ENCODE measurements at places on chromosomes 1 and 21.
A peak's percentile ranks its signal among the peaks of the same experiment; 100 is the strongest.

DNA sequence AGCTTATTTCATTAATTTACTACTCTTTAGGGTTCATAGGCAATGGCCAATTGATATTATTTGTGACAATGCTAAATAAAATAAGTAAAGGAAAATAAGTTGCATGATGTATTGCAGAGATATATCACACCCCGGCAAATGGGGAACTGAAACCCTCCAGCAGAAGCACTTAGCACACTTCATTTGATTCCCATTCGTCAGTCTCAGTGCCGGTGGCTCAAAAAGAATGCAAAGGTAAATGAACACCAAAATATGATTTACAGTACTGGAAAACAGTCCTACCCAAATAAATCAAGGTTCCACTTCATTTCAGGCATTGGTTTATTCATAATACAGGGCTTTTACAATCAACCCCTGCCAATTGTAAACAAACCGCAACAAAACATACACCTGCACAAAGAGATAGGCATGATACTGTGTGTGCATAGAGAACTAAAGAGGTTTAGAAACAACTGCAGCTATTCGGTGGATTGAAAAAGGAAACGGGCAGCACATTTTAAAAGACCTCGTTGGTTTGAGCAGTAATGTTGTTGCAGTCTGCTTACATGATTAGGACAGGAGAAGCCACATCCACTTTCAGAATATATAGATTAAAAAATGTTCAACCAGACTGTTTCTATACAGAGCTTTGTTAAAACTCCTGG is 1019.2 kb downstream of the TTLL7 start:
- DNase-seq, result no peak

DNA sequence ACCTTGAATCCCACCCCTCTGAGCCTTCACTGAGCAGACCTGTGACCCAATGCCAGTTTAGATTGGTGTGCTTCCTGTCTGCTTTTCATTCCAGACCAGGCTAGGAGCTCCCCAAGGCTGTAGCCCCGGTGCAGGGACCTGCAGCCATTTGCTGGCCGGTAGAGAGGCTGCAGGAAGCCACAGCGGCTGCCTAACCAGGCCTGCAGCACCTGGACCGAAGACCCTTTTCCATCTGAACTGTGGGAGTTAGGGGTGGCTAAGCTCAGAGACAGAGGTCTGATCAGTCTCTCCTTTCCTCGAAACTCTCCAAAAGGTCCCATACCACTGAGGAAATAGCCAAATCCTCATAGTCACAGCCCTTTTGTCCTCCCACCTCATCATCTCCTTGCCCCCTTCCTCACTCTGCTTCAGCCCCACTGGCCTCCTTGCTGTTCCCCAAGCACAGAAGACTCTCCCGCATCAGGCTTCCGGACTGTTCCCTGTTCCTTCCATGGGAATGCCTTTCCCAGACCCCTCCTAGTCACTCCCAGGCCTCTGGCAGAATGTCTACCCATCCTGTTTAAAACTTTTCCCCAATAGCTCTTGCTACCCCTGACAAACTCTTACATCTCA is 674 bp upstream of the TTC4 start:
- DNase-seq, result no peak

DNA sequence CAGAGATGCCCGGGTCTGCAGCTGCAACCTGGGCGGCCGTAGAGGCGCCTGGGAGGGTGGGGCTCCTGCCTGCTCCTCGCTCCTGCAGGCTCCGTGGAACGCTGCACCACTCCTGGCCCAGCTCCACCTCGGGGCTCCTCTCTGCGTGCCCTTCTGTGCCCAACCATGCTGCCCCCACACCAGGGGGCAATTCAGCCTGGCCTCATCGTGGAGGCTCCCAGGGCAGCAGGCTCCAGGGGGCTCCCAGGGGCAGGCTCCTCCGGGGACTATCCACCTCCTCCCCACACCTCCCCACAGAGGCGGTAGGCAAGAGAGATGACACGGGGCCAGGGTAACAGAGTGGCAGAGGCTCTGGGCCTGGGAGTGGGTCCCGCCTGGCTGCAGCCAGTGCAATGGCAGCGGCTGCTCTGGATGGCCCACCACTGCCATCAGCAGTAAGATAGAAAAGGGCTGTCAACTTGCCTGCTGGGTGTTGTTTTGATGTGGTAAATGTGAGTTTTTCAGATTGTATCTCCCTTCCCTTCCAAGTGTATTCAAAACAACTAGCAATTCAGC is 22.4 kb upstream of the LRRC8C start:
- peak; percentile 71 for DNase-seq

DNA sequence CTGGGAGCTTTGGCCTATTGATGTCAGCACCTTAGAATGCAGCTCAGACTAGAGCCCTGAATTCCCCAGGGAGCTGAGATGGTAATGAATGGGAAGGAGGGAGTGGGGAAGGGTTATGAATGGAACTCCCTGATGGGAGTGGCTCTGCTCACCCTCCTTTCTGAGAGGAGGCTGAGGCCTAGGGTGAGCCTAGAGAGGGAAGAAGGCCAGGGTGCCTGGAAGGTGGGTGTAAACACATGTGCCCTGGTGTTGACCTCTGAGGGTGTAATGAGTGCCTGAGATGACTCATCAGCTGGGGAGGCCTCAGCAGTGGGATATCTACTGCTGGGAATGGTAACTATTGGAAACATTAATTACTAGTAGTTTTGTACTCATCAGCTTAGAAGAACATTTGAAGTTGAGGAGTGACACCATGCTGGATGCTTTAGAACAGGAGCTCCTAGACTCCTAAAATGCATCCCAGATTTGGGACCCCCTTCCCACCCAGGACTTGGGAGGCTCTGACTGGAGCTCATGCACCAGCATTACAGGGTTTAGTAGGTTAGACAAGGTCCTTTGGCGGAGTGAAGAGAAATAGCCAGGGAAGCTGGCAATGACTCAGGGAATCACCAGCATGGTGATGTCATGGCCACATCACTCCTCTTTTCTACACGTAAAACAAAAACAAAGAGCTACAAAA is 16.0 kb upstream of the PIGV start:
- peak; percentile 63 for DNase-seq

- no peak for DNase-seq
Observed at GRCh38 chr1:226034482-226034881, 28.0 kb upstream of the H3-3A start.

DNA sequence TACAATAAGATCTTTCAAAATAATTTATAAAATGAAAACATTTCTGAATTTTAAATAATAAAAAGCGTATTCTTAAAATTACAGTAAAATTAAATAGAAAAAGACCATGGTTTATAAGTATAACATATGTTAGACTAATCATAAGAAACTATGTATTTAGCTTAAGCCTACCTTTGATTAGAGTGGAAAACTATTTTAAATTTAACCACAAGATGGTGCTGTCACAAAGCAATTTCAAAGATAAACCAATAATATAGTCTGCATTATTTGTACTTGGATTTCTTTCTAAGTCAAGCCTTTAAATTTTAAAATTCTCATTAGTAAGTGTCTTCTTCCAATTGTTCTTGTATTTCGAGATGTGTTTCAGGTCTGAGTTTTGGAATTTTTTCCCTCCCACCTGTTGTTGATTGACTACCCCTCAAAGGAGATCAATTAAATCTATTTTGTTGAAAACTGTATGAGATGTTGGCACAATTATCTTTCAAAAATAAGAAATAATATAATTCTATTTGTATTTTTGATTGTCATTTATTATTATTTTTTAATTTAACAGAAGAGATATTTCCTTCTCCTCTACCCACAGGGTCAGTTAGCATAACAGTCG is 459.8 kb downstream of the KCNT2 start:
- no peak for DNase-seq

- DNase-seq, result no peak
Observed at GRCh38 chr1:89573410-89573809, 48.8 kb downstream of the LRRC8B start.

DNA sequence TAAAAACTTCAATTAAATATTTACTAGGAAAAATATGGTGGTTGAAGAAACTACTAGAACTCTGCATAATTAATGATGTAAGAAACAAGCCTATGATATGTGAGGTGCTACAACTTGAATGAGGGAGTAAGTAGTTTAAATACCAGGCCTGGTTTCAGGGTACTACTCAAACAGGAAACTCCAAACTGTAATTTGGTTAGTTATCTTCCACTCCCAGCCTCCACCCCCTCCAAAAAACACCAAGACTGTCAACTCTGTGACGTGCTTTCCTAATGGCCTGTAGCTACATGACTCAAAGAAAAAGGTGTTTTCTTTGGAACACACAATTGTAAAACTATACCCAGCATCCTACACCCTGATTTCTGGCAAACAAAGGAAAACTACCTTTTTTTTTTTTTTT is 55.9 kb upstream of the RCC1 start:
- DNase-seq, result peak; percentile 78

- DNase-seq, result no peak
Observed at GRCh38 chr21:27713154-27714109, 746.5 kb upstream of the ADAMTS5 start.

DNA sequence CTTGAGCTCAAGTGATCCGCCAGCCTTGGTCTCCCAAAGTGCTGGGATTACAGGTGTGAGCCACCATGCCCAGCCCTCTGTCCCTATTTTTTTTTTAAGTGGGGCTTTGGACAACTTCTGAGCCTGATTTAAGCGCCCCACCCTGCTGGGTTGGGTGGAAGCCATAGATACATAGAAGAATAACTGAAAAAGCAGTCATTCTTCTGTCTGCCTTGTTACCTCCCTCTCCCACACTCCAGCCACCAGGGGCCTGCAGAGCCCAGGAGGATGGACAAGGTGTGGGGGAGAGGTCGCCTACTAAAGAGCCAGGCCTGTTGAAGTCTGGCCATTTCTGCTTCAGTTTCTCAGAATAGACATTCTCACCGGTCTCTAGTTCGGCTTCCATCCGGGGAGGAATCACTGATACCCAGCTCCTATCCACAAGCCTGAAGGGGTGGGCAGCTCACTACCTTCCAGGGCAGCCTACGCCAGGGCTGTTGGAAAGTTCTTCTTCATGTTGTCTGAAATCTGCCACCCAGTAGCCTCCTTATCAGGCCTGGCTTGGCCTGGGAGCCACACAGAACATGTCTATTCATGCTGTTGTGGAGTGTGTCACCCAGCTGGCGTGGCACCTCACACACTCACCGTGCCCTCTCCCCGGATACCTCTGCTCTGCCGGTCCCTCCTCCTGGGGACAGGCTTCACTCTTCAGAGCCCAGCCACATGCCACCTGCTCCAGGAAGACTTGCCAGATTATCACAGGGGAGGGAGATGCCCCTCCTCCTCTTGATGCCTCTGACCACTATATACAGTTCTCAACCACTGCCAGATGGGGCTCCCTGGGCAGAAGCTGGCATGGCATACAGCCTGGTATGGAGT is 27.7 kb downstream of the KNCN start:
- DNase-seq, result no peak

DNA sequence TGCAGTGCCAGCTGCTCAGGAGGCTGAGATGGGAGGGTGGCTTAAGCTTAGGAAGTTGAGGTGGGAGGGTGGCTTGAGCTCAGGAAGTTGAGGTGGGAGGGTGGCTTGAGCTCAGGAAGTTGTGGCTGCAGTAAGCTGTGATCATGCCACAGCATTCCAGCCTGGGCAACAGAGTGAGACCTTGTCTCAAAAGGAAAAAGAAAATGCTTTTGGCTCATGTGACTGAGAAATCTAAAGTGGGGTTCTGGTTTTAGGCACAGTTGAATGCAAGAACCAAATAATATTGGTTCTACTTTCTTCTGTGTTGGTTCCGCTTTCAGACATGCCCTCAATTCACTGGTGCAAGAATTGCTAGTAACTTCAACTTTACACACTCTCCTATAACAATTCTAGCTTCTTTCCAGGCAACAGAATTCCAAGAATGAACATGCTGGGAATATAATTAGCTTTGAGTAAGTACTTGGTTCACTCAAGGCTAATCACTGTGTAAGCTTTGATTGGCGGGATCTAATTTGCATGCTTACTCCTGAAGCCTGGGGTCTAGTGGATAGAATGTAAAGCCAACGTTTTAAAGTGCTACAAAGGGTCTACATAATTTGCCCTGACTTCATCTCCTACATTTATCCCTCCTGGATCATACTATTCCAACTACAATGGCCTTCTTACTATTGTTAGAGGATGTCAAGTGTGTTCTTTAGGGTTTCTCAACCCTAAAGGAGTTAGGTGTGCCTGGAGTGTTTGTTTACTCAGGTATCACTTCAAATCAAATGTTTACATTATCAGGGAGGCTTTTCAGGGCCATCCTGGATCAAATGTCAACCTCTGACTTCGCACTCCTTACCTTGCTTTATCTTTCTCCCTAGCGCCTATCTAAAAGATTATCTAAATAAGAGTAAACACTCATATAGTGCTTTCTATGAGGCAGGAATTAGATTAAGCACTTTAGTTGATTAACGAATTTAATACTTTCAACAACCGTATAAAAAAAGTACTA is 115.1 kb downstream of the SLC16A1 start:
- DNase-seq, result peak; percentile 17

- no peak for DNase-seq
Observed at GRCh38 chr1:115753830-115754229, 14.7 kb downstream of the CASQ2 start.

DNA sequence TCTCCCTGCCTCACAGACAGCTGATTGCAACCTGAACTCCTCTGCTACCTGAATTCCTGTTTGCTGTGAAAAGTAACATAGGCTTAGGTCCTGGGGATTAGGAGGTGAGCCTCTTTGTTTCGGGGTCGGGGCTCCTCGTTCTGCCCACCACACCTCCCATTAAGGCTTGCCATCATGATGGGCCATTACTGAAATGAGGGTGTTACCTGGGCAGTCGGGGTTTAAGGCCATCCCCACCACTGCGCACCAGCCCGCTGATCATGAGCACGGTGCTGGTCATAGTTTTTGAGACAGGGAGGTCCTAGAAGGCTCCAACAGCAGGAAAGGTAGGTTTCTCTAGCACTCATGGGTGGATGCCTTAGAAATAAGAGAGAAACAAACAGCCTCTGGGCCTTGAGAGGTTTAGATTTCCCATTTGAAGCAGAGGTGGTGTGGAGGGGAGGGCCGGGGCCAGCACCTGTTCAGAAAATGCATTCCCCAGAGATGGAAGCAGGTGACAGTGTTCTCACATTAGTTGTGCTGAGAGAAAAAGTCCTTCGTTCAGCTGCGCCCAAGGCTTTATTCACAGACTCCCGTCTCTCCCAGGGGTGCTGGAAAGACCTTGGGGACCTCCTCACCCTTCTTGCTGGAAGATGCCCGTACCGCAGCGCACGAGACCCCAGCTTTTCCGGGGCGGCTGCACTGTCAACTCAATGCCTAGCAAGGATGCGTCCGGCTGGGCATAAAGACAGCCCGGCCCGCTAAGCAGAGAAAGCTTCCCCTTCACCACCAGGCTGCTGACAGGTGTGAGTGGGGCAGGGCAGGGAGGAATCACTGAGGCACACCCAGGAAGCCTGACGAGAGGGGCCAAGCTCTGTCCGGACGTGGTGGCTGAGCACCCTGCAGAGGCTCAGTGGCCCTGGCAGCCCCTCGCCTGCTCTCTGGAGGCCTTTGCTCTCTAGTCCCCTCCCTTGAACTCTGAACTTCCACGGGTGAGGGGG is 125.5 kb downstream of the PGBD5 start:
- no peak for DNase-seq

DNA sequence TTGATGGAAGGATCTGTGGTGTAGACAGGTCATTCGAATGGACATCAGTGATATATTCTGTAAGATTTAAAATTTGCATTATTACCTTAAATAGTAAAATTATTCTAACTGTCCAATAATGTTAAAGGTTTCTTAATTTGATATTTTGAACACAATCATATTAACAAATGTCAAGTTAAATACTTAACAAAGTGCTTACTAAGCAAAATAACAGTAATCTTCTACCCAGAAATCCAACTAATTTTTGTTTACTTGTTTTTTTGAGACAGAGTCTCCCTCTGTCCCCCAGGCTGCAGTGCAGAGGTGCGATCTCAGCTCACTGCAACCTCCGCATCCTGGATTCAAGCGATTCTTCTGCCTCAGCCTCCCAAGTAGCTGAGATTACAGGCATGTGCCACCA is 33.9 kb downstream of the USP33 start:
- DNase-seq, result no peak

- DNase-seq, result no peak
Observed at GRCh38 chr1:166297993-166298392, 131.2 kb upstream of the FAM78B start.
